ENCODE measurements at places on chromosomes 5 and 9.

GRCh38 chr5:78542321-78542840 is 106.2 kb downstream of the LHFPL2 start:
- no peak for DNase-seq

- DNase-seq = peak; percentile 3
Observed at GRCh38 chr5:167489202-167489601, 802.2 kb upstream of the WWC1 start.

- no peak for DNase-seq
Observed at GRCh38 chr5:173964506-173964905, 24.5 kb upstream of the C5orf47 start.

DNA sequence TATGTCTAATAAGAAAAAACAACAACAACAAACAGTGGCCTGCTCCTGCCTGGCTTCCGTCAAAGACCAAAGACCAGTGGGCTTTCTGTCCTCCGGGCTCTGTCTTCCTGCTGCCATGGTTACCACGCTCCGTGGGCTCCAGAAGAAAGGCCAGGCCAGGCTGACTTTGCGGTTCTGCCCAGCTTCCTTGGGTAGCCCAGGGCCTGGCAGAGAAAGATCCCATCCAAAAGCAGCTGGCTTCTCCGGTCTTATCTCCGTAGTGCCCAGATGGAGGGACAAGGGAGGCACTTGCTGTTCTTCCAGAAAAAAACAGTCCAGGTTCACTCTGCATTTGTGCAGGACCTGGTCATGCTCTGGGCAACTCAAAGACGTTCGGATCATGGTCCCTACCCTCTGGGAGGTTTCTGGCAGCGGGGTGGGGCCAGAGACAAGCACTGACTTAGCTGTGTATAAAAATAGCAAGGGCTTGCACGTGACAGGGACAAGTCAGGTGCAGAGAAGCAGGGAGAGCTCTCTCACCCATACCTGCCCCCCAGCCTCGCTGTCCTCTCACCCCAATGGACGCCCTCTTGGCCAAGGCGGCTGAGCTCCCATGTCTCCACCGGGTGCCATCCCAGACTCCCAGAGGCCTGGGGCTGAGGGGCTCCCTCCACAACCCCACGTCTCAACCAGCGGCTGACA is 212.2 kb downstream of the C9orf50 start:
- no peak for DNase-seq

GRCh38 chr5:163387589-163388343 is 49.6 kb upstream of the CCNG1 start:
- DNase-seq = peak; percentile 21

GRCh38 chr9:13728131-13728530 is 448.6 kb upstream of the MPDZ start:
- no peak for DNase-seq

DNA sequence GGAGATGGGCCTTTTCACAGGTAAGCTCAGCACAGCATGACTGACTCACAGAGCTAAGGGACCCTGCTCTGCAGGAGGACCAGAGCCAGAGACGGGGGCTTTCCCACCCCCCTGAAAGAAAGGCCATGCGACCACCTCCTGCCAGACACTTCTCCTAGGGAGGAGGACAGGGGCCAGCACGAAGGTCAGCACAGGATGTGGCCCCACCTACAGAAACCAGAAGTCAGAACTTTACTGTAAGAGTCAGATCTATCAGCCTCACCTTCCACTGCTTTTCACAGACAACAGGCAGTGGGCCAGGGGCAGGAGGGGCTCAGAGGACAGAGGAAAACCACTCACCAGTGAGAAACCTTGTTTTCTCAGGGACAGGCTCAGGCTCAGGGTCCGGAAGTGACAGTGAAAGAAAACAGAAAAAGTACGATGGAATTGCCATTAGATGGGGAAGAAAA is 37.9 kb downstream of the CCNJL start:
- DNase-seq = no peak

DNA sequence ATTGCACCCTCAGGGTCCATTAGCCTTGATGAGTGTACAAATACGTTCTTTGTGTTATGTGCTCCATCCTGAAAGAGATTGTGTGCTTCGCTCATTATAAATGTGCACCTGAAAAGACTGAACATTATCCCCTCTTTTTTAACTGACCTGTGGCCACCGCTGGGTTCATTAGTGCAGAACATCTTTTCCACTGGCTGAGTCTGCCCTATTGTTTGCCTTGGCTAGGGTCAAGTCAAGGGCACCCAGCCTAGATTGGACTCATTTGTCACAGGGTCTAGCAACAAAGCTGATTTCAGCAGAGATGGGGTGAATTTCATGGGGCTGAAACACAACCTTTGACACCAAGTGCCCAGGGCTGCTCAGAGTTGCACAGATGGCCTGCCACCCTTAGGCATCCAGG is 764.1 kb upstream of the ARRDC3 start:
- no peak for DNase-seq

GRCh38 chr9:101639785-101640665 is 45.3 kb upstream of the PPP3R2 start:
- DNase-seq = no peak

DNA sequence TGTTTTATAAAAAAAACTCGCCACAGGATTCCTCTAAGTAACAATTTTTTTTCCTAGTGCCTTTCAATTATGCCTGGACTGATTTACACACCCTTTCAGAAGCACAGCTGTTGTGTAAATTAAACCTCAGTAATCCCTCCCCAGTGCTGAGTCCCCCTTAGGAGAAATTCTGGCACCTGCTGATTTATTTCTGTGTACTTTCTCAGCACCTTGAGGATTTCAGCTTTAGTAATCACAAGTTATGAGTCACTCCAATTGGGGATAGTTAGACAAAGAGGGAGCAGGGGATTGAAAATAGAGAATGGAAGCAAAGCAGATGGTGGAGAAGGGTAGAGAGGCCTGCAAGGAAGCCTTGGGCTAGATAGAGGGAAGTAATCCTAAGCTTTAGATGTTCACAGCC is 171.7 kb downstream of the TTLL11 start:
- no peak for DNase-seq

DNA sequence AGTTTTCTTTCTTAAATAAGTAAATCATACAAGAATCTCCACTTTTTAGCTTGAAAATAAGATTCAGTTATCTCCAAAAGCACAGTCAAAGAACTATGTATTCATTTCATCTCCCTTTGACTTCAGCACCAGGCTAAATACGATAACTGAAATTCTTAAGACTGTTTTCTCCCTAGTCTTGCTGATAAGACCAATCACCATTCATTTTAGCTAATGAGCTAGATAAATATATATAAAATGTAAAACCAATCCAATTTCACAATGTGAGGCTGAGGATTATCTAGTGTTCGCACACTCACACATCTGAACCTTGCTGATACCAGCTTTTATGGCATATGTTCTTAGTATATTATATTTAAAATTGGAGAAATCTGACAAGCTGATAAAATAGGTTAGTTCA is 17.3 kb upstream of the ZNF622 start:
- no peak for DNase-seq

DNA sequence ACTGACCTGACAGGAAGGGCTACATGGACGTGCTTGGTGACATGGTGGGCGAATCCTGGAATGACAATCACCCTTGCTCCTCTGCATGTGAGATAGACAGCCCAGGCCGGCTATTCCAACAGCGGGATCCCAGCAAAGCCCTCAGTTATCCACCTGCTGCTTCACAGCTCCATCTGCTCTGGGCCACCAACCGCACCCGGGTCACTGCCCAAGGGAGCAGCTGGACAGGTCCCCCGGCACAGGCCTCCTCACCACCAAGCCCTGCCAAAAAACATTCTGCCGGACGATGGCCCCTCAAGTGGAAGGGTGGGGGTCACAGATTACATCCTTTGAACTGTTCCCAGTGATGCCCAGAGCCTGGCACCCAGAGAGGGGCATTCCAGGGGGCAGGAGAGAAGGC is 39.6 kb downstream of the STK10 start:
- no peak for DNase-seq

Data from suppressor macrophage (primary cell).